ENCODE measurements at places on chromosomes 6 and 20. TPM values are rescaled to one million over a fixed set of nuclear protein-coding genes. Genes with fewer than 3 reads are reported as not detected.

DNA sequence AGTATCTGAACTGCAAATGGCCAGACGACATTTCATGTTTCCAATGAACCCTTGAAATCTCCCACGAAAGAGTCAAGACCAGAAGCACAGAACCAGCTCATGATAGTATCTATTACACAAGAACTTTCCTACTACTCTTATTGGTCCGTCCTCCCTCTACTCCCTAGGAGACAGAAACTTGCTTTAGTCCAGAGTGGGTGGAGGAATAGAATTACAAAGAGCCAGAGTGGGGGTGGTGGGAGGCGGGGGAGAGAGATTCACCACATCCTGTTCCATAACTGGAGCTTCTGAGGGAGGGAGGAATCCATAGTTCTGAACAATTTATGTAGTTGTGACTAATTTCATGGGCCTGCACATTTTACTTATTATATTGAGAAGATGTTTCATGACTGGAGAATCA, 18.5 kb upstream of the WFDC10A start:
- DNase-seq, result no peak

- DNase-seq, result no peak
These were observed 187.4 kb downstream of the SLC16A10 start for GRCh38 chr6:111274593-111275217.

PSORS1C2 gene
- total RNA-seq, result not detected

DNA sequence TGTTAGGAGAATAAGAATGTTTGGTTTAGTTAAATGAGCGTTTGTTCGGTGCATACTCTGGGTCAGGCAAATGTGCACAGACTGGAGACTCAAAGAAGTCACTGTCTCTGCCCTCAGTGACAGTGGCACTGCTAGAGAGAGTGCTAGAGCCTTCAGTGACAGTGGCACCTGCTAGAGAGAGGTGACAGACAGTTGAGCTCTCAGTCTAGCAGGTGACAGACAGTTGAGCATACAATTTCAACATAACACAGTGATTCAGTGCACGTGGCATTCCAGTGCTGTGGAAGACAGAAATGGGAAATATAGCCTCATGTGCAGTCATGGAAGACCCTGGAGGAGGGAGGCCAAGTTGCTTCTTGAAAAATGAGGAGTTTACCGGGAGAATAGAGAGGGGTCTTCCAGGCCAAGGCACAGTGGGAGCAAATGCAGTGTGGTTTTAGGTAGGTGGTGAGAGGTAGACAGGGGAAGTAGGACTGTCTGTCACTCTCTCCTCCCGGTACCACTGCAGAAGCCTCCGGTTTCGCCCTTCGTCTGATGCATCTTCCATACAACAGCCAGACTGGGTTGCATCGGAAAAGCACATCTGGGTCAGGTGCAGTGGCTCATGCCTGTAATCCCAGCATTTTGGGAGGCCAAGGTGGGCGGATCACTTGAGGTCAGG, 107.9 kb upstream of the CLDN20 start:
- no peak for DNase-seq

- no peak for DNase-seq
These were observed 73.4 kb upstream of the NNAT start for GRCh38 chr20:37447688-37448087.

GRCh38 chr6:5034328-5034727, 30.5 kb upstream of the RPP40 start:
- DNase-seq, result no peak

DNA sequence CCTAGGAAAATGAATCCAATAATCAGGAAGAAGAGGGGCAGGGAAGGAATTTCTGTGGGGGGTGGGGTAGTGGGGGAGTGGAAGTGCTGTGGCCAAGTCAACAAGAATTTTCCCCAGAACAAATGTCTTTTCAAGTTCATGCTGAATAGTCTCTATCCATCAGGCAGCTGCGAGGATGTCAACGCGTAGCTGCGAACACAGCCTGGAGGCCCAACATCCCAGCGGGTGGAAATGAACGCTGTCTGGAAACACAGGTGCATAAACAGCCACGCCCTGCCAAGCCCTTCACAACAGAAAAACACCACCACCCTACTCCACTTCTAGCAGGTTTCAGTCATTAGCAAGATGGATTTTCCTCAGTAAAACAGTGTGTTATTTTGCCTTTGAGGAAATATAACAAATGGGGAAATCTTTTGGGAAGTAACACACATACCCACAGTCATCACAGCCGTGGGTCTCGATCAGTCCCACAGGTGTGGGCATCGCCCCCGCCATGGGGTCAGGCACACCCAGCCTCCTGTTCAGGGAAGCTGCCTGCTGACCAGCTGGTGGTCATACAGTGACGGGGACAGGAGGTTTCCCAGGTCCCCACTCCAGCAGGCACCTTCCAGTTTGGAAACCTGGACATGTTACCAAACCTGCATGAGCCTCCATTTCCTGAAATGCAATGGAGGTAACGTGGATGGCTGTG, 112.1 kb upstream of the THBS2 start:
- no peak for DNase-seq

- no peak for DNase-seq
These were observed 17.8 kb downstream of the OR2H2 start for GRCh38 chr6:29602564-29603361.

DNA sequence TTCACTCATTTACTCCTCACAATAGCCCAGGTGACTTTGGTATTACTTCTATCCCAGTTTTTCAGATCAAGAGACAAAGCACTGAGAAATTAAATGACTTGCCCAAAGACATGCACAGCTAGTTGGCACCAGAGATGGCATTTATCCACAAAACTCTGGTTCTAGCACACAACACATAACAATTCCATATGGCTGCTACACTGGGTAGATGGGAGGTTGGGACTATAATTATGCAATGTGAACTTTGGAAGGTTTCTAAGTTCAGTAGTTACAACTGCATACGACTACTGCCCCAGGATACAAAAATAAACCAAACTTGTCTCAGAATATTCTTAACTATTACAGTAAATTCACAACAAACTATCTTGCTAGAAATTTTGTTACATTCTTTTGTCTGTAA, 54.2 kb upstream of the MLIP start:
- no peak for DNase-seq

- DNase-seq, result no peak
These were observed 16.5 kb downstream of the SNHG17 start for GRCh38 chr20:38418509-38419204.

R3HDML gene
- total RNA-seq, result 0.11 TPM

- DNase-seq, result no peak
These were observed 52.3 kb upstream of the IL20RA start for GRCh38 chr6:137097057-137097456.

- DNase-seq, result no peak
These were observed 275.7 kb downstream of the PAX1 start for GRCh38 chr20:21981179-21981578.

WFDC5 gene
- total RNA-seq, result 0.28 TPM

PTCHD4 gene
- total RNA-seq, result 11.7 TPM

DNA sequence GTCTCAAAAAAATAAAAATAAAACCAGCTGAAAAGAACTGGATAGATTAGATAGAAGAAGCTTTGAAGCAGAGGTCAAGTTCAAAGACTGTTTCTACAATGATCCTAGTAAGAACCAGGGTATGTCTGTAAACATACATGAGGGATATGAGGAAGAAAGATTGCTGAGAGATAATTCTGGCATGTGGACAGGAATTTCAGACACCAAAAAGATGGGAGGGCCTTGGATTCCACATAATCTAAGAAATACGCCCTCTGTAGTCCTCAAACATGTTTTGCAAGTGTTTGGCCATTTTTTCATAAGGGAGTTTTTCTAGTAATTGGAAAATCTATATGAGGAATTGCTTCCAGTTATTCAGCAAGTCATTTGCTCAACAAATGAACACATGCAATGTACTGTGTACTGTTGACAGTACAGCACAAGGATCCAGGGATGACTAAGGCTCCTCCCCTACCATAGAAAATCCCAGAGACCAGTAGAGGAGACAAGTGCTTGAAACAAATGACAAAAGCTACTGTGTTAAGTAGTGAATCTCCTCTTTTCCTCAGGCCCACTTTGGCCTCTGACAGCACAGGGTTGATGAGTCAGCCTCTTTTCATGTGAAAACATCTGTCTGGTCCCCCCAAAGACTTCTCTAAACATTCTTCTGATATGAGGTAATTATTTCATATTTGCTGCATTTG, 795.9 kb downstream of the MAFB start:
- DNase-seq, result no peak

LST1 gene
- total RNA-seq, result 15.2 TPM

GRCh38 chr20:4835244-4836177, 113.8 kb downstream of the PRND start:
- no peak for DNase-seq

- DNase-seq, result no peak
These were observed 63.0 kb upstream of the NCOA3 start for GRCh38 chr20:47438464-47439381.

GRCh38 chr6:80547827-80548226, 441.4 kb downstream of the BCKDHB start:
- no peak for DNase-seq

- DNase-seq, result no peak
These were observed 85.5 kb downstream of the BMP7 start for GRCh38 chr20:57180954-57181353.

LAMA2 gene
- total RNA-seq, result 172 TPM

- no peak for DNase-seq
These were observed 3.2 kb upstream of the SDHAF4 start for GRCh38 chr6:70563530-70563929.

- DNase-seq, result no peak
These were observed 6.6 kb upstream of the SRSF6 start for GRCh38 chr20:43450841-43451799.

DNA sequence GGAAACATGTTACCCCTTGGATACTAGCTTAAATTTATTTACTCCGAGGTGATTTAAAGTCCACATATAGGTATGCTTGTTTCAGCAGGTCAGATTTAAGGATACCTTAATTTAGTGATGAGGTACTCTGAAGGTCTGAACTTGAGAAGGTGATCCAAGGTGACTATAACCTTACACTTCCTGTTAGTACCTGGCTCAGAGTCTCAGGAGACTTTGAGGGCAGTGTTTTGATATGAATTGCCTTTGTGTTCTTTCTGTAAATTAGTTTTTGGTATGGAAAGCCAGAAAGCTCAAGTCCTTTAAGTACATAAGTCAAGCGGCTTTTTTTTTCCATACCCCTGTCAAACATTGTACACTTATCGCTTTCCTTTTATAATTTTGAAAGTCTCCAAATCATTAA, 489.0 kb downstream of the CDKAL1 start:
- no peak for DNase-seq

ISM1 gene
- total RNA-seq, result 9.4 TPM

GRCh38 chr20:58374906-58375758, 13.9 kb upstream of the VAPB start:
- no peak for DNase-seq

FBXO30 gene
- total RNA-seq, result 51.3 TPM

GRCh38 chr6:109058620-109059019, 36.0 kb downstream of the SESN1 start:
- no peak for DNase-seq

PROKR2 gene
- 0.66 TPM for total RNA-seq

FRK gene
- 1.9 TPM for total RNA-seq

TRIM15 gene
- total RNA-seq, result not detected

ABCC10 gene
- 25.2 TPM for total RNA-seq

- no peak for DNase-seq
These were observed 79.2 kb upstream of the MPC1 start for GRCh38 chr6:166461821-166462460.

DNA sequence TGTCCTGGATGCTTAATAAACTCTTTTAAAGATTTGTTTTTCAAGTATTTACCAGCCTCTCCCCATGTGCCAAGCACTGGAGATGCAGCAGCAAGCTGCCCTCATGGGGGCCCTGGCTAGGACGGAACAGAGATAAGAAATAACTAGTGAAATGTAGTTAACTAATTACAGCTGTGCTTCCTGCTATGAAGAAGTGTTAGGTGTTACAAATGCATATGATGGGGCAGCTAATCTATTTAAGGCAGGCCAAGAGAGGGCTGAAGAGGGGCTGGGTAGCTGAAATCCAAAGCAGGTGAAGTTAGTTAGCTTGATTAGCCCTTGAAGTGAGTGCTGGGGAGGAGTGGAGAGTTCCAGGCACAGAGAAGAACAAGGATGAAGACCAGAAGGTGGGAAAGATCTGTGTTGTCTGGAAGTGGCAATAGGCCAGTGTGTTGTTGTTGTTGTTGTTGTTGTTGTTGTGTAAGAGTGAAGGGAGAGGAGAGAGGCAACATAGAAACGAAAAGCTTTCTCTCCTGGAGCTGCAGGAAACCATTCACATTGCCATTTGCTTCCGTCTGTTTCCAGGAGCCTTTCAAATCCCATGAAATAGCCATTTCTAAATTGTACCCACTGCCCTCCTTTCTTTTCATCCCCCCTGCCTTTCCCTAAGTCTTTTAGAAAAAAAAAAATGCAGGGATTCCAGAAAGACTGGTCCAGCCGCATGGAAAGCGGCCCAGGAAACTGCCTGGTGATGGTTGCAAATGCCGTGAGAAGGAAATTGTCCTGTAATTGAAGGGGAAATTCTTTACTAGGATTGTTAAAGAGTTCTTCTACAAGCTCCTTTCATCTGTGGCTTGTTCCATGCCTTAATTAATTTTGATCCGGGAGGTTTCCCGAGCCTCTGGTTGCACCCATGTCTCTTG, 119.6 kb downstream of the TFAP2C start:
- DNase-seq, result no peak

- DNase-seq, result no peak
These were observed 47.8 kb upstream of the NXT1 start for GRCh38 chr20:23302801-23303200.

DNA sequence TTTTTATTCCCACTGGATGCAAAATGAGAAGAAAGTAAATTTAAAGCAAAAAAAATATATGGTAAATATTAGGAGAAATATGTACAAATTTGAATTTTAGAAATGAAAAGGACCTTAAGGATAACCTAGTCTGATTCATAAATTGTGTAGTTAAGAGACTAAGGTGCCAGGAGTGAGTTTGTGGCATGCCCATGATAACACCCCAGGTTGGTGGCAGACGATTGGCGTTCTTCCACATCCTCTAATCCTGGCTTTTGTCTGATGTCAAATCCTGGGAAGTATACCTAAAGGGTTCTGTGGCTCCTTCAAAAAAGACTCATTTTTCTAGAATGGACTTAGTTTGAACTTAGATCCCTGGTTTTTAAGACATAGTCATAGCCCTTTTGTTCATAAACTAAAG, 62.2 kb downstream of the SAMD5 start:
- no peak for DNase-seq

NNAT gene
- 1,965 TPM for total RNA-seq

DNA sequence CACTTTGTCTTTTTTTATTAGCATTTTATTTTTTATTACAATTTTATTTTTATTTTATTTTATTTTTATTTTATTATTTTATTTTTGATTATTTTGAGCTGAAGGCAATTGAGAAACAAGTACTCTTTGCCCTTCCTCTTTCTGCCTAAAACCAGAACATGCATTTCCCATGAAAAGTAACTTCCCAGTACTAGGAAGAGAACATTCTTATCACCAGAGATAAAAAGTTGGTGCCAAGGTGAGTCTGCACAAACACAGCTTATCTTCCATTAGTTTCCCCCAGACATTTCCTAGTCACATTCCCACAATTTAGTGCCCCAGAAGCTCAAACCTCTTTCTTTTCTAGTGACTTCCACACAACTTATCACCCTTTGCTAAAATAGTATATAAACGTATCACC, 84.8 kb downstream of the CD24 start:
- DNase-seq, result no peak

KCNS1 gene
- total RNA-seq, result 4.0 TPM

- peak; percentile 61 for DNase-seq
These were observed 57.2 kb upstream of the MRPS10 start for GRCh38 chr6:42274898-42275297.

- DNase-seq, result no peak
These were observed 230.6 kb downstream of the FNDC1 start for GRCh38 chr6:159399751-159400221.

DDO gene
- 0.79 TPM for total RNA-seq

CPNE1 gene
- total RNA-seq, result 58.8 TPM

GRCh38 chr20:57842720-57843119, 132.9 kb upstream of the PMEPA1 start:
- no peak for DNase-seq
